ENCODE measurements at places on chromosomes 16 and 17. TPM values are rescaled to one million over a fixed set of nuclear protein-coding genes. Genes with fewer than 3 reads are reported as not detected.

DNA sequence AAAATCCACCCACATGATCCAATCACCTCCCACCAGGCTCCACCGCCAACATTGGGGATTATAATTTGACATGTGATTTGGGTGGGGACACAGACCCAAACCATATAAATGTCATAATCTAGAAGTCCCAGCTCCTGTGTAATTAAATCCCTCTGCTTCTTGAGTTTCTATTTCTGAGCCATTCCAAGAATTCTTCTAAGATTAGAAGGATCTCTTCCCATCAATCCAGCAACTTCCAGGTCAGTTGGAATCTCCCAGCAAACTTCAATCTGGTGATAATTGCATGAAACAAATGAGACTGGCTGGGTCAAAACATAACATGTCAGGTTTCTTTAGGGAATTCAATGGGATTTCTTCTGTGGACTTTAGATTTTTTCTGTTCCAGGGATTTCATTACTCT, 127.8 kb upstream of the CDH5 start:
- DNase-seq: no peak

- peak; percentile 84 for DNase-seq
Measured at GRCh38 chr17:44350733-44351226, 5.7 kb downstream of the GRN start.

DNA sequence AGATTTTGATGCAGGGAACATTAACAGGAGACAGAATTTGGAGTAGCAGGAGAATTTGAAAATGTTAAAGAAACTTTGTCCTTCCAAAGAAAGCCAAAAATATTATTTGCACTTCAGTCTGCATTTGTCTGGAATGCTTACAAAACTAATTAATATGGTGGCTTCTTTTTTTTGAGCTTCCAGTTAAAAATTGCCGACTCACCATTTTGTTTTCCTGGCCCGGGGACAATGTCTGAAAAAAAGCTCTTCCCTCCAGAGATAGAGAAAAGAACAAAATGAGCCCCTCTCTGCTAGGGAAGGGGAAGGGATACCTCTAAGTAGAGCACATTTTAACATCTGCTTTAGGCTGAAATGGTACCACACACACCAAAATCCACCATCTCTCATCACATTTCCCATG, 360.8 kb downstream of the SOX9 start:
- no peak for DNase-seq

DNA sequence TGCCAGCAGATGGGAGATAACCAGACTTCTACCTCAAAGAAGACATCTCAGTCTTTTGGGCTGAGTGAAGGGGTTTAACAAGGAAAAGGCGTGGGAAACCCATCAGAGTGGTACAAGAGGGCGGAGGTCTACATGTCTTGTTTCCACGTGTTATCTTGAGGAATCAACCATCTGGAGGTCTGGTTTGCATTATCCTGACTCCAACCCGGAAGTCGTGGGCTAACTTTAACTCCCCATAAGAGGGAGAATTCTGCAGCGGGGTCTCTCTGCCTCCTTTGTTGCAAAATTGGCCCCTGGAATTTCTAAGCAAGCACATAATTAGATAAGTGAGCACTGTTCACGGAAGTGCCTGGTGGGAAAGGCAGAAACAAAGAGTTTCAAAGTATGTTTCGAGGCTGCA, 398.7 kb upstream of the C16orf82 start:
- DNase-seq: no peak

DNA sequence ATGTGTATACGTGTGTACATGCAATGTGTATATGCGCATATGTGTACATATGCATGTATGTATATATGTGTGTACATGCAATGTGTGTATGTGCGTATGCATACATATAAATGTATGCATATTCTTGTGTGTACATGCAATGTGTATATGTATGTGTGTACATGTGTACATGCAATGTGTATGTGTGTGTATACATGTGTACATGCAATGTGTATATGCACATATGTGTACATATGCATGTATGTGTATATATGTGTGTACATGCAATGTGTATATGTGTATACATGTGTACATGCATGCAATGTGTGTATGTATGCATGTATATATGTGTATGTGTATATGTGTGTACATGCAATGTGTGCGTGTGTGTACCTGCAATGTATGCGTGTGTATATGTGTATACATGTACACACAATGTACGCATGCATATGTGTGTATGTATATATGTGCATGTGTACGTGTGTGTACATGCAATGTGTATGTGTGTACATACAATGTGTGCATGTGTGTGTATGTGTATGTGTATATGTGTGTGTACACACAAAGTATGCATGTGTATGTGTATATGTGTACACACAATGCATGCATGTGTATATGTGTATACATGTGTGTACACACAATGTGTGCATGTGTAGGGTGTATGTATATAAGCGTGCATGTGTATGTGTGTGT, 167.7 kb downstream of the SHISA9 start:
- DNase-seq: no peak

Gene EVI2B
- 2.9 TPM for total RNA-seq

Gene KLHL11
- 3.7 TPM for total RNA-seq

Gene NECAB2
- total RNA-seq: 1.8 TPM

Gene CCL4L2
- total RNA-seq: not detected
